ENCODE measurements at places on chromosomes 2 and 18.

- DNase-seq: no peak
These were observed 12.6 kb downstream of the CNDP1 start for GRCh38 chr18:74546751-74547530.

DNA sequence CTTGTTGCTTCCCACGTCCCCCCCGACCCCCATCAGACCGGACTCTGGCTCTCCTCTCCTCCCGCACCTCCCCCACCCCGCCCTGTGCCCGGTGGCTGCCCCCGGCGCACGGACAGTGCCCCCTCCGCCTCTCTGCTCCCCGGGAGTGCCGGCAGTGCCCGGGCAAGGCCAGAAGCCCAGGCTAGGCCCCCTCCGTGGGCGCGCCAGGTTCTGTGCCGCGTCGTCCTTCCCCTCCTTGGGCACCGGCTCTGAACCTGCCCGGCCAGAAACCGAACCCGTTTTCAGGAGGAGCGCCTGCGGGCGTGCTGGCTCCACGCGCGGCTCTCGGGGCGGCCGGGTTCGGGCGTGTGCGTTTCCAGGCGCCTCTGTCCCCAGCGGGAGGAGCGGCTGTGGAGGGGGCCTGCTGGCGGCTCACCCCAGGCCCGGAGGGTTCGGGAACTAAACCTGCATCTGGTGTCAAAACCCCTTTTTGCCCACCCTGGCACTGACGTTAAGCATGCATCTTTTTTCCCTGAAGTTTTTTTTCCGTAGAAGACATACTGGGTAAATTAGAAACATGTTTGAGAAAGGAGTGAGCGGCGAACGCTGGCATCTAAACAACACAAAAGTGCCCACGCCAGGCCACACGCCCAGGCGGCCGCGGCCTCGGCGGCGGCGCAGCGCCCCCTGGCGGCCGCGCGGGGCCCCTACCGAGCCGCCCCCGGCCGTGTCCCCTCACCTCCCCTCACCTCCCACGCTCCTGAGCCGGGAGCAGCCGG lies 123.9 kb upstream of the SLC1A4 start:
- DNase-seq: peak; percentile 20

GRCh38 chr2:185806783-185807182 lies 68.2 kb downstream of the FSIP2 start:
- no peak for DNase-seq

GRCh38 chr2:221075203-221075602 lies 496.9 kb downstream of the EPHA4 start:
- no peak for DNase-seq

GRCh38 chr18:24499814-24500213 lies 39.4 kb downstream of the HRH4 start:
- no peak for DNase-seq
